Stimulated activated CD8-positive, alpha-beta memory T cell treated with anti-CD3 and anti-CD28 coated beads, Interleukin-7, amount 100 ng/mL, for 1 hour (primary cell): ENCODE measurements at places on chromosomes 4 and X.

DNA sequence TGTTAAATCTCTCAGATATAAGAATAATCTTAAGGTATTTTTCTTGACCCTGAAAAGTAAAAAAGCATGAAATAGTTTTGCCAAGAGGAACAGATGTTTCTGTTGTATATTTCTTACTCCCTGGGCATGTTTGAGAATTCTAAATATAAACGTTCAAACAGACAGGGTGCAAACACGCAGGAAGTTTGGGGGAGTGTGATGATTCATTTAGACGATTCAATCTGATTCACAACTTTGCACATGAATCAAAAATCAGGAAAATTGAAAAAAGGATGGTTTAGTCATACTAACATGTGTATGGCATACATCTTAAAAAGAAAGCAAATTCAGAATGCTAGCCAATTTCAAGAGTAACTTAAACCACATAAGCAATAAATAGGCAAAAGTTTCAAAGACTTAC, 340.3 kb upstream of the GRID2 start:
- DNase-seq, result no peak

GRCh38 chr4:159673221-159673620, 570.3 kb downstream of the RAPGEF2 start:
- no peak for DNase-seq

DNA sequence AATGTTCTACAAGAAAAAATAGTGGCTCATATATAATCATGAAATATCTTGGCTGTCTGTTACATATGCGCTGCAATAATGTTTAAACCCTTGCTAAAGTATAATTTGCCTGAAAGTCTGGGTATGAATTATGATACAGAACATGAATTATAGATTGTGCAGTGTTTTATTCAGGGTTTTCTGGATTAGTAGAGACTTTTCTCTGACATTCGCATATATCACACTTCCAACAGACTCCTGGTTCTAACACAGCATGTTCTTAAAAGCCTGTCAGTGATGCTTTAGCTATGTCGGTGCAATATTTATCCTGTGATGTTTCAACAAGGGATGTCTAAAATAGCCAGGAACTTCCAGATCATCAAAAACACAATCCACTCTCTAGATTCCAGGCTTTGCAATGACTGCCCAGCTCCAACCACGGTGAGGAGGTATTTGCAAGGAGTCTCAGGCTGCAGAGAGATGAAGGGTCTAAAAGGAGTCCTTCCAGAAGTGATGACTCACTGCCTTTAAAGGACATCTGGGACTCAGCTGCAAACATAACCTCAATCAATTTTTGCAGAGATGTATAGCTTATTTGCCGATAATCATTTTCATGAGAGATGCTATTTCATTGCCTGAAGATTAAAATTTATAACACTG, 69.4 kb downstream of the RWDD4 start:
- DNase-seq, result no peak

- DNase-seq, result no peak
These were observed 262.7 kb downstream of the ANKRD50 start for GRCh38 chr4:124449881-124450280.

GRCh38 chr4:182206266-182206665, 36.9 kb upstream of the TENM3 start:
- DNase-seq, result no peak

DNA sequence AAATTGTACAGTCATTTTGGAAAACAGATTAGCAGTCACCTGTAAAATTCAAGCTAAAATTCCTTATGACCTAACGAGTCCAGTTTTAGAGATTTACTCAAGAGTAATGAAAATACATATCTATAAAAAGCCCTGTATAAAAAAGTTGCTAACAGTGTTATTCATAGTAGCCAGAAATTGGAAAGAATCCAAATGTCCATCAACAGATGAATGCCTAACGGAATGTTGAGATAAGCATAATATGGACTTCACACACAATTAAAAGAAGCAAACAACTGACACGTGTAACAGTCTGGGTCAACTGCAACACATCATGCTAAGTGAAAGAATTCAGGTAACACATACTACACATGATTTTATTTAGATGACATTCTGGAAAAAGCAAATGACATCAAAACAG, 584.8 kb upstream of the AGA start:
- no peak for DNase-seq
